ENCODE measurements at places on chromosomes 6 and 20. TPM values are rescaled to one million over a fixed set of nuclear protein-coding genes. Genes with fewer than 3 reads are reported as not detected.

C2 gene
- total RNA-seq, result 0.54 TPM

PRSS16 gene
- total RNA-seq, result not detected

HTR1B gene
- 2.2 TPM for total RNA-seq

EMILIN3 gene
- total RNA-seq, result under 0.01 TPM

TASP1 gene
- 10.5 TPM for total RNA-seq

HCRTR2 gene
- not detected for total RNA-seq

RGS17 gene
- under 0.01 TPM for total RNA-seq

CALHM4 gene
- not detected for total RNA-seq

UNC5CL gene
- total RNA-seq, result 1.3 TPM

CD93 gene
- 5.9 TPM for total RNA-seq

C6orf58 gene
- not detected for total RNA-seq

EPB41L2 gene
- total RNA-seq, result 7.5 TPM

TMEM74B gene
- total RNA-seq, result 0.27 TPM

TMEM217 gene
- 13.7 TPM for total RNA-seq

GCLC gene
- total RNA-seq, result 16.2 TPM

NFATC2 gene
- 16.2 TPM for total RNA-seq

ESF1 gene
- total RNA-seq, result 0.81 TPM

KLC4 gene
- total RNA-seq, result 33.7 TPM

TMC2 gene
- total RNA-seq, result not detected

AURKA gene
- total RNA-seq, result 1.6 TPM

TREM2 gene
- not detected for total RNA-seq

BTNL2 gene
- not detected for total RNA-seq

LY6G6D gene
- total RNA-seq, result 1.6 TPM

LAMP5 gene
- total RNA-seq, result under 0.01 TPM

CDSN gene
- total RNA-seq, result under 0.01 TPM

CAP2 gene
- under 0.01 TPM for total RNA-seq

TSBP1 gene
- total RNA-seq, result not detected

LPA gene
- not detected for total RNA-seq

SYTL3 gene
- 6.5 TPM for total RNA-seq

KCNK15 gene
- 0.27 TPM for total RNA-seq

RBBP8NL gene
- total RNA-seq, result not detected

LINC00237 gene
- total RNA-seq, result not detected
